ENCODE measurements at places on chromosomes 1 and 21. TPM values are rescaled to one million over a fixed set of nuclear protein-coding genes. Genes with fewer than 3 reads are reported as not detected.

DNA sequence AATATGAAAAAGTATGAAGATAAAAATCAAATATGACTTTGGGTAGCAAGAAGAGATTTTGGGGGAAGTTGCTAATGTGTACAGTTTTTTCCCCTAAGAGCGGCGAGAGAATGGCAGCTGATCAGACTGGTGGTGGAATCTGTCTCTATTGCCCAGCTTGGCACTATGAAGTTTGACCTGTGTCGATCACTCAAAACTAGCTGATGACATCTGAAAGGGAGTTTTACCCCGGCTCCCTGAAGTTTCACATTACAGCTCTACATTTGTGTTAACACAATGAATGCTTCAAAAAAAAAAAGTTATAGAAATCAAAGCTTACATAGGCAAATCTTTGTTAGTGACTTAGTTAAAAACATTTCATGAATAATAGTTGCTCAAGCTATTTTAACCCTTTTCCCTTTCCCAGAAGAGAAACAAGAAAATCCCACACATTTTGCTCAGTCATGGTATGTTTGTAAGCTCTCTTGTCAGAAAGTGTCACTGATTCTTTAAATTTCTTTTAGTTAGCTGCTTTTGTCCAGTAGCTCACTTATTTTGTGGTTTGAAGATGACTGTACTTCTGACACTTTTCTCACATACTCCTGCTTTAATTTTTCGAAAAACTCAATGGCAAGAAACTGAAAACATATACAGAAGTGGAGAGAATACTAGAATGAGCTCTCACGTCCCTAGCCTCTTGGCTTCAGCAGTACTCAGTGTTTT is 41.3 kb downstream of the DYRK1A start:
- H3K4me3 ChIP-seq, result no peak overlapping the region
- peaks cover 25% of the 10 kb centered on the region for H3K4me1 ChIP-seq
- no peaks in the 10 kb centered on the region for H3K27me3 ChIP-seq
- peak overlapping the region; percentile 34 for H3K27ac ChIP-seq
- no peaks in the 10 kb centered on the region for H3K36me3 ChIP-seq
- DNase-seq, result no peak

DNA sequence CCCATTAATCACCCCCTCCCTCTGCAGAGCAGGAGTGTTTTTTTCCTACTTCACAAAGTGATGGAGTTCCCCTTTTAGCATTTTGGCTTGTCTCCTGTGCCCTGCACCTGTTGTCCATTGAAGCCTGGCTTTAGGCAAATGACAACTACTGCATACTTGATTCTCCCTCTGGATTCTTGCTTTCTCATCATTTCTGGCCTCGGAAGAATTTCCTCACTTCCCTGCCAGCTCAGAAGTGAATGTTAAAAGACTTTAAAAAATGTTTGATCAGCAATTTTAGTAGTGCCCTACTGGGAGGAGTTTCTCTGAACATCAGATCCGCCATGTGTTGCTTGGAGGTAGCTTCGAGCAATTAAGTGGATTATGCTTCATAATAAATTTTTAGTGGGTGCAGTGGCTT is 28.1 kb downstream of the RCOR3 start:
- peaks cover 67% of the 10 kb centered on the region for H3K36me3 ChIP-seq
- no peak overlapping the region for H3K4me3 ChIP-seq
- no peaks in the 10 kb centered on the region for H3K27me3 ChIP-seq
- DNase-seq, result no peak

- no peaks in the 10 kb centered on the region for H3K27me3 ChIP-seq
- no peak for DNase-seq
- H3K4me3 ChIP-seq, result no peak overlapping the region
- no peaks in the 10 kb centered on the region for H3K4me1 ChIP-seq
- no peak overlapping the region for H3K27ac ChIP-seq
- H3K36me3 ChIP-seq, result no peaks in the 10 kb centered on the region
Measured at GRCh38 chr1:29624320-29625083, 388.2 kb downstream of the PTPRU start.

DNA sequence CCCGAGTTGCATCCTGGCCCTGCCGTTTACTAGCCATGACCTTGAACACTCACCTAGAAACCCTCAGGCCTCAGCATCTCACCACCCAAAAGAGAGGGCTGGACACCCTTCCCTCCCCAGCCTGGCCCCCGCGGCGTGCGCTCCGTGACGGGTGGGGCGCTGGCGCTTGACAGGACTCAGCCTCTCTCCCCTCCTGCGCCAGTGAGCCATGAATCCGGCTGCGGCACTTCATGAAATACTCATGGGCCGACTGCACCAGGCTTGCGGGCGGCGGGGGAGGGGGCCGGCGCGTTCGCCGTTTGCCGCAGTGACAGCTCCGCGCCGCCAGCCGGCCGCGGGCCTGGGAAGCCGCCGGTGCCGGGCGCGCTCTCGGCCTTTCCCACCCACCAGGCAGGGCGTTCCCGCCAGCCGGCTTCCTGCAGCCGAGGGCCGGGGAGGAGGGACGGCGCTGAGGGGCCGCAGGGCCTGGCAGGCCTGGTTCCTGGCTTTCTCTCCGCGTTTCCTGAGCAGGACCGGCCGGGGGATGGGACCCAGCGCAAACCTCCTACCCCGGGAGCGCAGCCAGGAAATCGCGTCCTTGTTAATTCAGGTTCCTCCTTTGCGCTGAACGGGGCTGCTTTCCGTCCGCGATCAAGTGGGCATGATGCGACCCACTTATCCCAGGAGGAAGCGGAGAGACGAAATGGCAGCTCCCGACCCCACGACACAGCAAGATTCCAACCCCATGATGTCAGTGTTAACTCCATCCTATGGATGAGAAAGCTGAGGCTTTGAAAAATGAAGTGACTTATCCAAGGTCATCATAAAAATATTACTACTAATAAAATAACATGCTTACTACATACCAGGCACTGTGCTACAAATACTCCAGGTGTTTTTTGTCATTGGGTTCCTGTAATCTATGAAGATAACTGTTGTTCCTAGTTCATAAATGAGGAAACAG is 9.1 kb upstream of the LUZP1 start:
- DNase-seq, result peak; percentile 95
- peaks cover 2% of the 10 kb centered on the region for H3K4me1 ChIP-seq
- no peaks in the 10 kb centered on the region for H3K27me3 ChIP-seq
- H3K27ac ChIP-seq, result peak overlapping the region; percentile 19
- peak overlapping the region; percentile 47 for H3K4me3 ChIP-seq

DNA sequence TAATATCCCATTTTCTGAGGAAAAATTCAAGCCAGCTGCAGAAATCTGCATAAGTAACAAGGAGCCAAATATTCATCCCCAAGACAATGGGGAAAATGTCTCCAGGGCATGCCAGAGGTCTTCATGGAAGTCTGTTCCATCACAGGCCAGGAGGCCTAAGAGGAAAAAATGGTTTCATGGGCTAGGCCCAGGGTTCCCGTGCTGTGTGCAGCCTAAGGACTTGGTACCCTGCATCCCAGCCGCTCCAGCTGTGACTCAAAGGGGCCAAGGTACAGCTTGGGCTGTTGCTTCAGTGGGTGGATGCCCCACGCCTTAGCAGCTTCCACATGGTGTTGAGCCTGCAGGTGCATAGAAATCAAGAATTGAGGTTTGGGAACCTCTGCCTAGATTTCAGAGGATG is 173.5 kb downstream of the LMX1A start:
- DNase-seq, result no peak
- H3K4me3 ChIP-seq, result no peak overlapping the region
- H3K27ac ChIP-seq, result no peak overlapping the region
- H3K27me3 ChIP-seq, result no peaks in the 10 kb centered on the region
- H3K4me1 ChIP-seq, result no peaks in the 10 kb centered on the region
- no peaks in the 10 kb centered on the region for H3K36me3 ChIP-seq

DNA sequence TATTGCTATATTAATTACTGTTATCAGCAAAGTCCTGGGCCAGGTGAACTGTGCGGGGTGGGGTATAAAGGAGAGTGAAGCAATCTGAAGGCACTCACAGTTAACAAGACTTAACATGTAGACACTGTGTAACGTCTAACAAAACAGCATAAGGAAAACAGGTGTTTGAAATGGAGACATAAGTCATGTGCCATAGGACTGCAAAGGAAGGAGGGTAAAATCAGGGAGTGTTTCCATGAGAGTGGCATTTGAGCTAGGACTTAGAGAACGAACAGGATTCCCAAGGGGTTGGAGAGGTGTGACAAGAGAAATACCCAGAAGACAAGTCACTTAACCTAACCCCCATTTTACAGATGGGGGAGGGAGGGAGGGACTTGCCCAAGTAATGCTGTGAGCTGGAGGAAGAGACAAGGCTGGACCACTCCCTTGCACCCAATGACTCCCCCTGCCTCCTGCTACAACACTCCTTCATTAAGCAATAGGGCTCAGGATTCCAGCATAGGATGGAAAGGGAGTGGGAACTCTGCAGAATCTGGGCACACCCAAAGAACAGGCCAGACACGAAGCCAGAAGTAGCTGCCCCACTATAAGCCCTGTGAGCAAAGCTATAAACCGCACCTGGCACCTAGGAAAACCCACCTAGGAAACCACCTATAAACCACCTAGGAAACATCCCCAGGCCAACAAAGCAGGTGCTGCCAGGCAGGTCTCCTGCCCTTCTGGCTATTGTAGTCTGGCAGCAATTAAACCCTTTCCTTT is 6.6 kb downstream of the PEF1 start:
- peaks cover 4% of the 10 kb centered on the region for H3K36me3 ChIP-seq
- peaks cover 8% of the 10 kb centered on the region for H3K4me1 ChIP-seq
- no peak overlapping the region for H3K27ac ChIP-seq
- DNase-seq, result no peak
- H3K4me3 ChIP-seq, result no peak overlapping the region
- no peaks in the 10 kb centered on the region for H3K27me3 ChIP-seq

DNA sequence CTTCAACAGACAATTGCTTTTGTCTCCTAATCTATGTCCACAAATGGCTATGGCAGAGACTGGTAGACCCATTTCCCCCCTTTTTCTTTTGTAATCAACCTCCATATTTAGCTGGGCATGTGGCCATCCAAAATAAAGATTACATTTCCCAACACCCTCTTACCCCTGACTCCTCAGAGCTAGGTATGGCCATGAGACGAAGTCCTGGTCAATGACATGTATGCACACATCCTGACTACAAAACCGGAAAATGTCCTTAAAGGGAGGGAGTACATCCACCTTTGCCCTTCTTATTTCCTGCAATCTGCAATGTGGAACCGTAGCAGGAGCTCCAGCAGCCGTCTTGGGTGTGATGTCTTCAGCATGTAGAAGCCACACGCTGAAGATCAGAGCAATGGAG is 36.2 kb upstream of the RCSD1 start:
- H3K4me1 ChIP-seq, result no peaks in the 10 kb centered on the region
- no peak overlapping the region for H3K4me3 ChIP-seq
- peaks cover 3% of the 10 kb centered on the region for H3K27me3 ChIP-seq
- H3K27ac ChIP-seq, result no peak overlapping the region
- no peaks in the 10 kb centered on the region for H3K36me3 ChIP-seq

DNA sequence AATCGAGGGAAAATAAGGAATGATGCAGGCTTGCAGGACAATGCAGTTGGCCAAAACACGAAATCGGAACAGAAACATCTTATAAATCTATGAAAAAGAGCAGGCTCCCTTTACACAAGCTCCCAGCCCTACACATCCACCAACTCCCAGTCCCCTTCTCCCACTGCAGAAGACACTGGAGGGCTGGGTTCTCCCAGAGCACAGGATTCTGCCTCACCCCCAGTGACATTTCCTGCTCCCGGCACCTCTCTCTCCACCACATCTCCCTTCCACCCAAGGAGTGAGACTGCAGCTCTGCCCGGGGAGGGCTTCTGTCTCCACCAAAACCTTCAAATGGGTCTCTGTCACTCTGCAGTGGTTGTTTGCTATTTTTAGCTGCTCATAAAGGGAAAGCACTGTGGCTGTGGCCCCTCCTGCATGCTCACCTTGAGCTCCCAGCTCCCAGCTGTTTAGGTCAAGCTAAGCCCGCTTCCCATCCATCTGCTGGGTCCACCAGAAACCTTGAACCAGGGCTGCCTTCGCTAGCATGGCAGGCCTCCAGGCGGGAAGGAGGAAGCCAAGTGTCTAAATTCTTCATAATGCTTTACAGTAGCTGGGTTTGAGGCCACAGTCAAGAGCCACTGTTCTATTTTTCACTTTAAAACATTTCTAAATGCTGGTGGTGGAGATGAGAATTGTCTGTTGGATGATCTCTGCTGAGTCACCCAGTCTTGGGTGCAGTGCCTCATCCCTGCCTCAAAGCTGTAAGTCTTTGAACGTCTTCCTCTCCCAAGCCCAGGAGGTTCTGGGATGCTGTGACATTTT is 3.3 kb upstream of the C2CD2 start:
- no peaks in the 10 kb centered on the region for H3K27me3 ChIP-seq
- peaks cover 32% of the 10 kb centered on the region for H3K4me1 ChIP-seq
- peak overlapping the region; percentile 87 for H3K27ac ChIP-seq
- no peak for DNase-seq

DNA sequence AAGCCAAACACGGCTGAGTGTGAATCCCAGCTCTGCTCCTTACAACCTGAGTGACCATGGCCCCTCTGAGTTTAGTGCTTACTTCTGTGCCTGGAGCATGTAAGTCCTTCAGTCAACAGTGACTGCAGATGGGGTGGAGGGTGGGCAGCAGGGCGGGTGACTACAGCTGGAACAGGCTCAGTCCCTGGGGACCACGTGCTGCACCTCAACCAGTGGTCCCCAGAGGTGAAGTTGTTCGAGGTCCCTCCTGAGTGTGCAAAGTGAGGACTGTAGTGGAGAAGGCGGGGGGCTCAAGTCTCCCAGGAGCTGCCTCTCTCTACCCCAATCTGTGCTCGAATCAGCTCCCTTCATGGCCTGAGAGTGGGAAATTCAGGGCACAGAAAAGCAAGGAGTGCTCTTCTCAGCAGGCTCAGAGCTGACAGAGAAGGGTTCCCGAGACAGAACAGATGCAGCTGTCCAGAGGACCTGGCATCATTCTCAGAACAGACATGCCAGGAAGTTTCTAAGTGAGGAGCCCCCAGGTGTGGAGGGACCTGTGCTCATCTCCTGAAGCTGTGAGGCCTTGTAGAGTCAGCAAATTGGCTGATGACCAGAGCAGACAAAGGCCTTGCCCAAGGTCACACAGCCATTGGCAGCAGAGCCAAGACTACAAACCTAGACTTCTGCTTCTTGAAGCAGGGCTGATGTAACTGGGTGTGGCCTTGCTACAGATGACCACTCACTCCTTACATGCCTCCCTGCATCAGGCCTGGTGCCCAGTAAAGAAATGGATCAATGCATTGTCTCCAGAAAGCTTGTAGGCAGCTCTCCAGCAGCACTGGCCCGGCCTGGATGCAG is 61.7 kb upstream of the EDN2 start:
- no peaks in the 10 kb centered on the region for H3K4me1 ChIP-seq
- no peak for DNase-seq
- no peak overlapping the region for H3K4me3 ChIP-seq
- no peak overlapping the region for H3K27ac ChIP-seq
- H3K27me3 ChIP-seq, result no peaks in the 10 kb centered on the region
- no peaks in the 10 kb centered on the region for H3K36me3 ChIP-seq

DNA sequence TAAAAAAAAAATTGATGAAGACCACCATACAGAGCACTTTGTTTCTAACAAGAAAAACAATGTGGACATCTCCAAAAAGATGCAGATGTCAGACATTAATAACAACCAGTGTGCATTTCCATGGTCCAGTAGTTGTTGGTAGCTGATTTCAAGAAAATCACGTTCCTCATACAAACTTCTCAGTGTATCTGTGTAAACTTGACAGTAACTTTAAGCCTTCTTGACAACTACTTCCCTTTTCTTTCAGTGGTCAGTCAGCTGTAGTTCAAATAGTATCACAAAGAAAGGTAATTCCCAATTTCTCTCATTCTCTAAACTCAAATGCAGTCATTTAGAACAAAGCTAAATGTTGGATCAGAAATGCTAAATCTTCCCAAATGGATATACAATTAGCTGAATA is 879.9 kb downstream of the AMY1C start:
- H3K4me1 ChIP-seq, result no peaks in the 10 kb centered on the region
- no peak overlapping the region for H3K4me3 ChIP-seq
- DNase-seq, result no peak

Gene TMEM61
- not detected for polyA plus RNA-seq

Gene AQP10
- polyA plus RNA-seq, result 0.02 TPM

Gene ZC3H12A
- polyA plus RNA-seq, result 7.4 TPM

Measured in SK-N-SH (cell line).